Kasumi-1 (cell line): ENCODE measurements at places on chromosomes 6 and 20.
A peak's percentile ranks its signal among the peaks of the same experiment; 100 is the strongest.

GRCh38 chr20:4014031-4014474, 1.3 kb downstream of the RNF24 start:
- peak; percentile 82 for DNase-seq

DNA sequence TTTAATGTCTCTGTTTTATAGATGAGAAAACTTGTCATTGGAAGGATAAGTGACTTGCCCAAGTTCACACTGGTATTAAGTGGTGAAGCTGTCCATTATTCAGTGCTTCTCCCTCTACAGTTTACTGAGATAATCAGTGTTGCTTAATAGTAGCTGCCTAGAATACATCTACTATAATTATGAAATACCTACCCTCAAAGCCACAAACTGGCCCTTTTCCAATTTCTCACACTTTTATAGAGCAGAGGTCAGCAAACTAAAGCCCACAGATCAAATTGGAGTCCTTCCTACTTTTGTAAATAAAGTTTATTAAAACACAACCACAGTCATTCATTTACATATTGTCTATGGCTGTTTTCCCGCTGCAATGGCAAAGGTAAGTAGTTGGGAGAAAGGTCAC, 73.5 kb downstream of the EYS start:
- DNase-seq = no peak

DNA sequence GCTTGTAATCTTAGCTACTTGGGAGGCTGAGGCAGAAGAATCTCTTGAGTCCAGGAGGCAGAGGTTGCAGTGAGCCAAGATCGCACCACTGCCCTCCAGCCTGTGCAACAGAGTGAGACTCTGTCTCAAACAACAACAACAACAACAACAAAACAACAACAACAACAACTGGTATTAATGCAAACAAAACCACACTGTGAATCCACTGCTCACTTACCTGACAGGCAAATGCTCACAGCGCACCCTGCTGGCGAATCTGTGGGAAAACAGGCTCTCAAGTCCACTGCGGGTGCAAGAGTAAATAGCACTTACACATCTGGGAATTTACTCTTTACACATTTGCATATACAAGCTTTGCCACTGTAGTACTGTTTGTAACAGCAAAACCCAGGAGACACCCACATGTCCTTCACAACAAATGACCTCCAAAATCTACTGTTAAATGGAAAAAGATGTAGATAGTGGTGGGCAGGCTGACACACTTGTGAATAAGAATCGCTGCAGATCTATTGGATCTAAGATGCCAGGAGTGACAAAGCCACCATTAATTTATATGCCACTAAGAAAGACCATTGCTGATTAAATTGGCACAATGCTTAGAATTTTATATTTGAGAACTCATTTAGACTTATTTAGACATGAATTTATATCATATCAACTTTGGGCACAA, 29.3 kb downstream of the NSFL1C start:
- DNase-seq = peak; percentile 63

DNA sequence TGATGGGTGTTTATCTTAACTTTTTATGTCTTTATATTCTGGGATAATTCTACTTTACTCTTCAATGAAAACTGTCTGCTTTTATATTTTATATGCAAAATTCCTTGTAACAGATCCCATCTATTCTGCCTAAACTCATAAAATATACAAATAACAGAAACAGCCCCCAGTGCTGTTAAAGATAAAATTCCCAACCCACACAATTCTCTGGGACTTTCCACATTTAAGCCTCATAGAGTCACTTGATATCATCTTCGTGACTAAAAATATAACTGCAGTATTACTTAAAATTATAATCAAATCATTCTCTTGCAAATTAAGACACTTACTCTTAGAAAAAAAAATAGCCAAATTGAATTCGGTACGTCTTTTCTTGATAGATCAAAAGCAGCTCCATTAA, 60.2 kb downstream of the INSM1 start:
- DNase-seq = no peak

- no peak for DNase-seq
Measured at GRCh38 chr6:70530023-70530422, 36.7 kb upstream of the SDHAF4 start.

GRCh38 chr20:3163099-3164042, 3.7 kb upstream of the FASTKD5 start:
- DNase-seq = no peak

DNA sequence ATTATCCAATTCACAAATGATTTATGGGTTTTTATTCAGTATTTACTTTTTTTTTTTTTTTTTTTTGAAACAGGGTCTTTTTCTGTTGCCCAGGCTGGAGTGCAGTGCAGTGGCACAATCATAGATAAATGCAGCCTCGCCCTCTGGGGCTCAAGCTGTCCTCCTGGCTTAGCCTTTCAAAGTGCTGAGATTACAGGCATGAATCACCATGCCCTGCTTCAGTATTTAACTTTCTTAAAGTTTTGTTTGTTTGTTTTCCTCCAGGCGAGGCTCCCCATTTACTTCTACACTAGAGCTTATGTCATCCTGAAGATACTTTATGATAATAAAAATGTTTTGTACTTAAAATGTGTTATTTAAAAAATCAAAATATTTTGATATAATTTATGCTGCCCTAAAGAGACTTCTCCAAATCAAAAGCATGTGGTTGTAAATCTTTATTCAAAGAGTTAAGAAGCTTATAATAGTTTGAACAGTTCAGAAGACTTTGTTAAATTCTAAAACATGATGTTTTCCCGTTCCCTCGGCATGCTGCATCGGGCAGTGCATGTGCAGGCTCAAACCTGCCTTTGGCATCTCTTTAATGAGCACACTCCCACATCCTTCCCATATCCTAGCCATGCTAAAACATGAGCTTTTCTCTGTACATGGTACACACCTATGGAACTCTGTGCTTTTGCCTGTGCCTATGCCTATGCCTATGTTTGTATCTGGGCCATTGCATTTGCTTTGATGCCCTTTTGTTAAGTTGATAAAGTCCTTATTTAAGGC, 11.0 kb downstream of the SMPDL3A start:
- DNase-seq = no peak

- DNase-seq = no peak
Measured at GRCh38 chr6:150273457-150274309, 95.1 kb upstream of the IYD start.

DNA sequence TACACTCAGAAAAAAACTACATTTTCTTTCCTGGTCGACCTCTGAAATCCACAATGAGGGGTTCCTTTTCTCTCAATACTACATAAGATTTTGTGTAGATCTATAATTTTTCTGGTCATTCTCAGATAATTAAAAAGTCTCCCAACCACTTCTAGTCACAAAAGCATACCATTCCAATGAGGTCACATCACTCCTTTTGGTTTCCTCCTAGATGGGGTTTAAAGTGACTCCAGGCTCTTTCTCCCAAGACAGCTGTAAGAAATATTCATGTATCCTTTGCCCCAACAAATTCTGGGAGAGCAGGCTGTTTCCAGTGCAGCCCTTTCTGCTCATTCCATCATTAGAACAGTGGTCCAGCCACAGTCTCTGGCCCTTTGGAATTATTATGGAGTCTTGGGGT, 43.1 kb upstream of the BEND6 start:
- DNase-seq = no peak

GRCh38 chr6:57316581-57317059, 810 bp upstream of the PRIM2 start:
- peak; percentile 94 for DNase-seq

GRCh38 chr20:35200267-35200666, 26.2 kb upstream of the MMP24 start:
- no peak for DNase-seq

DNA sequence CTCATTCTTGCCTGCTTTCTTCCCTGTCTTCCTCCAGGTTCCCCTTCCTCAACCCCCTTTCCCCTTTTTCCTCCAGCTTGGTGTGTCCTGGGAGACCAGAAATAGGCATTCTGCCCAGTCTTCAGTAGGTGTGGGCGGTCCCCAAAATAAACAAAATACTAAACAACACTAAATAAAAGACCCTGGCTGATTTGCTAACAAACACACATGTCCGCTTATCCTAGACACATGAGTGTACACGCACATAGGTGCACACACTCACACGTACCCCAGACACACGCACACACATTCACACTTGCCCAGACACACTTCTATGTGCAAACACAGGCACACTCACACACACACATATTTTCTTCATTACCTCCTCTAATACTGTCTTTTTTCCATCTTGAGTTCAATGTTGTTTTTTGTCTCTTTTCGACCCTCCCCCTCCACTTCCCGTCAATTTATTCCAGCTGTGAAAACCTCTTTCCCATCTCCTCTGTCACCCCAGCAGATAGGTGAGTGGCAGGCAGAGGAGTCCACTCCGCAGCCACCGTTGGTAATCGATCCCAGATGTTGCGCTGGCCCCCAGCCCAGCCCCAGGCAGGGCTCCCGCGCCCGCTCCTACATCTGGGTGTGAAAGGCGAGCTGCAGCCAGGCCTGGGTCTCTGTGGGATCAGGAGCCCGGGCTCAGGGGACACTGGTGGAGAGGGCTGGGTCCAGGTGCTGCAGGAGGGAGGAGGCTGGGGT, 56.9 kb upstream of the FOXP4 start:
- no peak for DNase-seq

- no peak for DNase-seq
Measured at GRCh38 chr6:165880686-165881085, 217.6 kb upstream of the PDE10A start.

GRCh38 chr20:64138276-64138815, 25.9 kb upstream of the MYT1 start:
- no peak for DNase-seq

DNA sequence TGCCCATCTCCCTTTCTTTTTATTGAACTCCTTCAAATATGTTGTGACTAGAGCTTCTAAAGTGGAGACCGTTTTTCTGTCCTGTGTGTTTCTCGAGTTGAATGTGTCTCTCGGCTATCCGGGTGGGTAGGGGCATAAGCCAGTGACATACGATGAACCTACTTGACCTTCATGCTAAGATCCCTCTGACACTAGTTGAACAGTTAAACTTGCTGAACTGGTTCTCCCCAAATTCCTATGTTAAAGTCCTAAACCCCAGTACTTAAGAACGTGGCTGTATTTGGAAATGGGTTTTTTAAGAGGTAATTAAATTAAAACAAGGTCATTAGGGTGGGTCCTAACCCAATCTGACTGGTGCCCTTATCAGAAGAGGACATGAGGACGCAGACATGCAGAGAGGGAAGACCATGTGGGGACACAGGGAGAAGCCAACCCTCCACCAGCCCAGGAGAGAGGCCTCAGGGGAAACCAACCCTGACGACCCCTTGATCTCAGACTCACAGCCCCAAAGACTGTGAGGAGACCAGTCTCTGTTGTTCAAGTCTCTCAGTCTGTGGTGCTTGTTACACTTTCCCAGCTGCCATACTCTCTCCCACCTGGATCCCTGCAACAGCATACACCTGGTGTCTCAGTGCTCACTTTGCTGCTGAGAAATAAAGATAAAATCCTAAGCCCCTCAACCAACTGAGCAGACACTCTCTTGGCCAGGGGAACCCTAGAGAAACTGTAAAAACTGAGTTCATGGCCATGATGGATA, 208.4 kb downstream of the MYLK4 start:
- DNase-seq = no peak

GRCh38 chr20:35587436-35587835, 28.2 kb upstream of the SPAG4 start:
- no peak for DNase-seq

DNA sequence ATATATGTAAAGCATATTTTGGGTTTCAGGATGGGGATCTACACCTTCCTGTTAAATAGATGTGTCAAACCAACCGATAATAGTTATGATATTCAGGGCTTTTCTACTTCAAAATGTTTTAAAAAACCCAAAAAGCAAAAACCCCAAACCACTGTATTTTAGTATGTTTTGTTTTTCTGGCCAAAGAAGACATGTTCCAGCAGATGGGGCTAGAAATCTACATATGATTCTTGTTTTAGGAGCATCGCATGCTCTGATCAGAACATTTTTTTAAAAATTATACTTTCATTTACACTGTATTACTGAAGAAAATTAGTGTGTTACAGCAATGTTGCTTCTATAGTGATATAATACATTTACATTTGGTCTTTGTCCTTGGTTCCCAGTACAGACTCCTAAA, 11.0 kb downstream of the RMND1 start:
- DNase-seq = peak; percentile 36

- DNase-seq = peak; percentile 43
Measured at GRCh38 chr6:35419417-35419816, 32.7 kb upstream of the FANCE start.

GRCh38 chr6:128993166-128993565, 110.2 kb downstream of the LAMA2 start:
- no peak for DNase-seq

DNA sequence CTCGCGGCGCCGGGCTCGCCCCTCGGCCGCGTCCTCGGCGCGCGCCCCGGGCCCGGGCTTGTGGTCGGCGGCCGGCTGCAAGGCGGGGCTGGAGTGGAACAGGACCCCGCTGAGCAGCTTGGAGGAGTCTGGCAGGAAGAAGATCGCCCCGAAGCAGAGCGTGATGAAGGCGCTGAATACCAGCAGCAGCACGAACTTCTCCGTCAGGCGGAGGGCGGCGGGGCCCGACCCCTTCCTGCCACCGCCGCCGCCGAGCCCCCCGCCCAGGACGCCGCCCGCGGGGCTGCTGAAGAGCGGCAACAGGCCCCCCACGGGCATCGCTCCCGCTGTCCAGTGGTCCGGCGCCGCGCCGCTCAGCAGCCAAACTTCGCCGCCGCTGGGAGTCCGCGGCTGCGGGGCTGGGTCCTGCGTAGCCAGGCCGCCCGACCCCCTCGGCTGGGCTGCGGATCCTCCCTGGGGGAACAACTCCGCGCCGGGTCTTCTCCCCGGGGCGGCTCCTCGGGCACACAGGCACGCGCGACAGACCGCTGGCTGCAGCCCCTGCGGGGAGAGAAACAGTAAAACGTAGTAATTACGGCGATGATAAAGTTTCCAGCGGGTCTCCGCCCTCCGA, 707 bp downstream of the MAN1A1 start:
- peak; percentile 14 for DNase-seq

DNA sequence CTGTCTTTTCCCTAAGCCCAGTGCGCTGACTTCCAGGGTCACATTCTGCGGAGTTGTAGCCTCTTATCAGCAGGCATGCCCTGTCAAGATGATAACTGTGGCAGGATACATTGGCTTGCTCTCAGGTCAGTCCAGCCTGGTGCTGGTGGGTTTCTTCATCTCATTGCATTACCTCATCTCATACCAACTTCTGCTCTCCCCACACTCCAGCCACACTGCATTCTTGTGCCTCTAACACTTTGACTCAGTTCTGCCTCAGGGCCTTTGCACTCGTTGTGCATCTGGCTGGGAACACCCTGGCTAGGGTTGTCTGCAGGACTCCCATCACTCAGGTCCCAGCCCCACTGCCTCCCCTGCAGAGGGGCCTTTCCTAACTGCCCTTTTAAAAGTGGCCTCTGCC, 110.3 kb upstream of the BACH2 start:
- DNase-seq = no peak

GRCh38 chr6:11224252-11224965, 8.1 kb downstream of the NEDD9 start:
- no peak for DNase-seq
